ENCODE measurements at places on chromosomes 1 and 21.

- no peak for DNase-seq
Measured at GRCh38 chr21:16378525-16378924, 648.7 kb downstream of the USP25 start.

DNA sequence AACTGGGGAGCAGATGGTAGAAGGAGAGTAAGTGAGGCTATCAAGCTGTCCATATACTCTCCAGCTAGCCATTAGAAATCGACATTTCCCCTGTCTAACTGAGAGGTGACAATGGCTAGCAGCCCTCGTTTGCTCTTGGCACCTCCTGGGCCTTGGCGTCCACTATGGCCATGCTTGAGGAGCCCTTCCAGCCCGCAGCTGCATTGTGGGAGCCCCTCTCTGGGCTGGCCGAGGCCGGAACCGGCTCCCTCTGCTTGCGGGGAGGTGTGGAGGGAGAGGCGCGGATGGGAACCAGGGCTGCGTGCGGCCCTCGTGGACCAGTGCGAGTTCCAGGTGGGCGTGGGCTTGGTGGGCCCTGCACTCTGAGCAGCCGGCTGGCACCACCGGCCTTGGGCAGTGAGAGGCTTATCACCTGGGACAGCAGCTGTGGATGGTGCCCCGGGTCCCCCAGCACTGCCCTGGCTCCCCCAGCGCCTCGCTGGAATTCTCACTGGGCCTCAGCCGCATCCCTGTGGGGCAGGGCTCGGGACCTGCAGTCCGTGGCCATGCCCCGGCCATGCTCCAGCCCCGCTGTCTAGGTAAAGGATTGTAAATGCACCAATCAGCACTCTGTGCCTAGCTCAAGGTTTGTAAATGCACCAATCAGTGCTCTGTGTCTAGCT lies 56.2 kb upstream of the PARP1 start:
- DNase-seq = no peak

- DNase-seq = no peak
Measured at GRCh38 chr1:37951041-37951782, 4.4 kb upstream of the INPP5B start.

GRCh38 chr1:237386362-237387143 lies 344.6 kb downstream of the RYR2 start:
- DNase-seq = no peak

GRCh38 chr21:14600569-14601297 lies 54.6 kb upstream of the SAMSN1 start:
- DNase-seq = no peak

DNA sequence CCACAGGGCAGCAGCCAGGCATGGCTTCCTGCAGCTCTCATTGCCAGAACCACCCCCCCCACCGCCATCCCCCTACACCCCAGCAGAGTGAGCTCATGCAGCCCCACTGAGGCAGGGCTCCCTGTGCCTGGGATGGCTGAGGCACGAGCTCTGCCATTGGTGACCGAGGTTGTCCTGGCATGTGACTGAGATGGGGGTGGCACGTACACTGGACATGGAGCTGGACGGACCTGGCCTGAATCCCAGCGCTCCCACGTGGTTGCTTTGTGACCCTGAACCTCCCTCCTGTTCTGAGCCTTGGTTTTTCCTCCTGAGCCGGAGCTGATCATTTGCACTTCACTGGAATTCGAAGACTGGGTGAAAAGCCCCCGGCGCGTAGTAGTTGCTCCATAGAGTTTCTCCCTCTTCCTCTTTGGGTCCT lies 28.3 kb downstream of the ALPL start:
- no peak for DNase-seq

DNA sequence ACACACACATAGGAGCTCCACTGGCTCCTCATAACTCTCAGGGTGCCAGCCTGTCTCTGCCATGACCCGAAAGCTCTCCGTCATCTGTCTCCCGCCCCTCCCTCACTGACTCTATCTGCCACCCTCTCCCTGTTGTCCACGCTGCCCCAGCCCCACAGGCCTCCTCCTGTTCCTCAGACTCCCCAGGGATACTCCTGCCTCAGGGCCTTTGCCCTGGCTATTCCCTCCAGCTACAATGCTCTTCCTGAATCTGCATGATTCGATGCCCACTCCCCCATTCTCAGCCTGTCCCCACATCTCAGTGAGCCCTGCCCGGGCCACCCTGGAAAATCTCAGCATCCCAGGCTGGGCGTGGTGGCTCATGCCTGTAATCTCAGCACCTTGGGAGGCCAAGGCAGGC lies 24.6 kb upstream of the DNAJC11 start:
- DNase-seq = no peak

Measured in activated CD4-positive, CD25-positive, alpha-beta regulatory T cell (primary cell).